Brain pericyte (primary cell): ENCODE measurements at places on chromosomes 2 and 18.

DNA sequence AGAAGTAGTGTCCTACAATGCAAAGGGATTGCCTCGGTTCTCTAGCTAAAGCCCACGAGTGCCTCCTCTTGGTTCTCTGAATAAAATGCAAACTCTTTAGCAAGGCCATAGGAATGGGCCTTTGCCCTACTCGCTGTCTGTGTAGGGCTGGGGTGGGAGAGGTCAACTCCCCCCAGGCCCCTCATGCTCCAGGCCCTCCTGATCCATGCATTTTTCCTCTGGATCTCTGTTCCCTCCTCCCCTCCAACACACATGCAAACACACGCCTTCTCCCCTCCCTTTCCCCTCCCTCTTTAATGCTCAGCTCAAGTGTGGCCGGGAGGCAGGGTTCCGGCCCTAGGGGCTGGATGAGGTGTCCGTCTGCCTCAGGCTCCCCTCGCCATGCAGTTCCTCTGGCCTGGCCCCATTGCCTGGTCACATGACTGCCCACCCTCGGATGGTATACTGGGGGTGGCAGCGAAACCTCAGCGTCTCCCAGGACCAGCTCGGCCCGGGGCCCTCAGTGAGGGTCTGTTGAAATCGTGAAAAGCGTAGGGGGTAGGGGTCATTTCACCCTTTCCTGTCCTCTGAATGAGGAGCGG lies 14.9 kb upstream of the KLF11 start:
- DNase-seq: no peak

DNA sequence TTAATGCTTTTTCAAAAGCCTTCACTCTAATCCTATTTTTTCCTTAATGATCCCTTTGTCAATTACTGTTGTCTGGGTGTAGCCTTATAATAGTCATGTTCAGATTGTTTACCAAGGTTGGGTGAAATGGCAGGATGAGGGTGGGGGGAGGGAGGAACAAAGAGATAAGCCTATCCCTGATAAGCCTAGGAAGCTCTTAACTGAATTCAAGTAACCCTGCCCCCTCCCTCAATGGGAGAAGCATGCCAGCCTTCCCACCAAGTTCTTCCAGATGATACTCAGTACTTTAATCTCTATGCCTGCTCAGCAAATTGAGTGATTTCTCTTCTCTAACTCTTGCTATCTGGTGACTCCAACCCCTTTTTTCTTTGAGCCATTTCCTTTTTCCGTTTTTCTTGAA lies 180.3 kb upstream of the ETAA1 start:
- DNase-seq: no peak

- no peak for DNase-seq
These were observed 128.0 kb upstream of the CCDC150 start for GRCh38 chr2:196511258-196512168.

DNA sequence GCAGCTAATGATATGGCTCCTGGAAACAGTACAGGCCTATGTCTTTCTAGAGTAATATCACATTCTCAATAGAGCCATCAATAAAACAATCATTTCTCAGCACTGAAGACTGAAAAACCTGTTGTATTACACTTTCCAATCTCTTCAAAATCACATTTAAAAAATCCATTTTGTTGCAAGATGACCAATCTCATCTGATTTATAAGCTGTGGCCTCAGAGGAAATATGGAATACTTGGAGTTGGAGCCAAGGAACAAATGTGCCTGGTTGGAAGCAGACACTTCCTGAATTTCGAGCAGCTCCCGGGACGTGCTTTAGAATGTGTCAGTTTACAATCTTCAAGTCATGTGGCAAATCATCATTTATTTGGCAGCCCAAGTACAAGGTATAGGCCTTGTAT lies 114.5 kb downstream of the ADCYAP1 start:
- DNase-seq: no peak

DNA sequence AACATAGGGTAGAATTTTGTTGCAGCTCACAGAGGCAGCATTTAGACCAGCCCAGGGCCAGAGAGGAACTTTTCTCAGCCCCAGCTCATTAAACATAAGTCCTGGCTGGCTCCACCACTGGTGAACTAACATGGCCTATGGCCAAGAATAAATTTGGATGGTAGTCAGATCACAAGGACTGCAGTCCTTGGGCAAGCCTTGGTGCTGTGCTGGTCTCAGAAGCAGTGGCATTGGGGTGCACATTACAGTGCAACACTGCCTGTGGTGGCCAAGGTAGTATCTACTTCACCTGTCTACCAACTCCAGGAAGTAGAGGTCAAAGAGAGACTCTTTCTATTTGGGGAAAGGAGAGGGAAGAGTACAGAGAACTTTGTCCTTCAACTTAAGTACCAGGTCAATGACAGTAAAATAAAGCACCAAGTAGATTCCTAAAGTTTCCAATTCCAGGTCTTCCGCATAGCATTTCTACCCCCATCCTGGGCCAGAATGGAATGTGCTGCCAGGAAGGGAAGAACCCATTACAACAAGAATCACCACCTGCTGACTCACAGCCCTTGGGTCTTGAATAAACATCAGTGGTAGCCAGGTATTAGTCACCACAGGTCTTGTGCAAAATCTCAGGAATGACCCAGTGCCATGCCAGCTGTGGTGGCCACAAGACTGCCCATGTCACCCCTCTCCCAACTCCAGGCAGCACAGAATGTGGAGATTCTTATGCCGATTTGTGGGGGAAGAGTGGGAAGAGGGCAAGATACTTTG lies 155.4 kb upstream of the FSIP2 start:
- no peak for DNase-seq

DNA sequence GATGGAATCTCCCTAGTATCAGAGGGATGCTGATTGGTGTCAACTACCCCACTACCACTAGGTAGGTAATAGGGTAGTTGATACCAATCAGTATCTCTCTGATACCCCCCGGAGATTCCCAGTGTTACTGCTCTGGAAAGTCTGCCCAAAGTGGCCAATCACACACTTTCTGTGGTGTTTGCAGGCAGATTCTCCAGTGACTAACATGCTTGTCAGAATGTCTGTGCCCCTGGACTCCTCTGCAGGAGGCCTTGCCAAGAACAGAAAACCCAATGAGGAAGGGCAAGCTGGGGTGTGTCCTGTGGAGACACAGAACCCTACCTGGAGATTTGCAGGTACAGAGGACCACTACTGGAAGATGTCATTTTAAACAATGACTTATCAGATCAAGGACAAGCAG lies 135.1 kb downstream of the RIT2 start:
- no peak for DNase-seq

DNA sequence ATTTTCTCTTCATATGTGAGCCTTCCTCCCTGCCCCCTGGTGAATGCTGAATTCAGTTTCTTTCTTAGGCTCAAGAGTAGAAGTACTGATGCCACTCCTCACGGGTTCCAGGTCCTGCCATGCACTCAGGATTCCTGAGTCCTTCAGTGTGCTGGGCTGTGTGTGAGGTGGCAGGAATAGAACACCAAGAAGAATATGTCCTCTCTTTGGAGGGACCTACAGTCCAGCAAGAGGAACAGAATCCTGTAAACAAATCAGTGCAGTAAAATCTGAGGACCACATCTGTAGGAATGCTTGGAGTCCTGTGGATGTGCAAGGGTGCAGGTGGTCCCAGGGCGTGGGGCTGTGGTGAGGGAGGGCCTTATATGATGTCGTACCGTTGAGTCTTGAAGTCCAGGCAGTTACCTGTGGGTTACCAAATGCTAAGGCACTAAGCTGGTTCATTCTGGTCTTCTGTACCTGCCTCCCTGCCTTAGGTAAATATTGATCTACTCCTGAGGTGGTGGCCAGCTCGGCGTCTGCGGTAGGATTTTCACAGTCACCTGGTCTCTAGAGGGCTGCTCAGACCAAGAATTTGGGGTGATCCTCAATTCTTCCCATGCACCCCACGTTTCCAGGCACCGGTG lies 5.5 kb downstream of the ASAP2 start:
- DNase-seq: no peak
